ENCODE measurements at places on chromosomes 7 and 10.

DNA sequence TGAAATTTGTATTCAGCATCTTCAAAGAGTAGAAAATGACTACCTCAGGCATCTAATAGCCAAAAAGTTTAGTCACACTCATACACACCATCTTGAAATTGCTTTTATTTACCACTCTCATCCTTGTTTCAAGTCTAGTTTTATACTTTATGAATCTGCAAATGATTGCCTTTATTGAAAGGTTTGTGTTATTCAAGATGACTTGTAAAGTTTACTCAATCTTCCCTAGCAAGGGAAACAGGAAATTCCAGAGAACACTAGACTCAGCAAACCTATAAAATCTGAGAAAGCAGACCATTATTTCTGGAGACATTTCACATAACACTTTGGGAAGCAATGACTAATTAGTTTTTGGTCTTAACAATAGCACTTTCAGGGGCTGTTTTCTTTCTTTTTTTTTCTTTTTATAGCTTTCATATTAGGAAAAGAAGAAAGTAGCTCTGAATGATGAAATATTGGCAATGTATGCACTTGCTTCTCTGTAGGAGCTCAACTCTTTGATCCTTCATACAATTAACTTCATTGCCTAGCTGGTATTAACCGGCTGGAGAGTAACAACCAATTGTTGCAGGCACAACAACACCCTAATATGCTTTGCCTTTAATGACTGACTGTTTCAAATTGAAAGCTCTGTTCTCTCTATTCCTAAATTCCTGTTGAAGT is 68.9 kb upstream of the HDAC9 start:
- no peak for DNase-seq

DNA sequence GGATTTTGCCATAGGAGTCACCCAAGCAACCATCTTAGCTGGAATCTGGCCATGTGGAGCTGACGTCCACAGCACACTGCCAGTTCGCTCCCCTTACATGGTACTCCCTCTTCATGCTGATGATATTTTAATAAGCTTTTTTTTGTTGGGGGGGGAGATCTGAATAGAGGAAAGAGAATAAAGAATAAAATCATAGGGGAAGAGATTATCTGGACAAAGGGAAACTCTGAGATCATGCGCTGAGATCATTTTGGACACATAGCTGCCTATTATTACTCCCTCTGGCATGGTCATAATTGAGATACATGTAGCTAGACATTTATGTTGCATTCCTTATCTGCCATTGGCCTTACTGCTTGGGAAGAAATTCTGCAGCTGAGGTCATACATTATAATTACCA is 282.7 kb downstream of the HTR7 start:
- no peak for DNase-seq

- DNase-seq, result no peak
Measured at GRCh38 chr7:141709749-141710148, 1.6 kb downstream of the WEE2 start.

DNA sequence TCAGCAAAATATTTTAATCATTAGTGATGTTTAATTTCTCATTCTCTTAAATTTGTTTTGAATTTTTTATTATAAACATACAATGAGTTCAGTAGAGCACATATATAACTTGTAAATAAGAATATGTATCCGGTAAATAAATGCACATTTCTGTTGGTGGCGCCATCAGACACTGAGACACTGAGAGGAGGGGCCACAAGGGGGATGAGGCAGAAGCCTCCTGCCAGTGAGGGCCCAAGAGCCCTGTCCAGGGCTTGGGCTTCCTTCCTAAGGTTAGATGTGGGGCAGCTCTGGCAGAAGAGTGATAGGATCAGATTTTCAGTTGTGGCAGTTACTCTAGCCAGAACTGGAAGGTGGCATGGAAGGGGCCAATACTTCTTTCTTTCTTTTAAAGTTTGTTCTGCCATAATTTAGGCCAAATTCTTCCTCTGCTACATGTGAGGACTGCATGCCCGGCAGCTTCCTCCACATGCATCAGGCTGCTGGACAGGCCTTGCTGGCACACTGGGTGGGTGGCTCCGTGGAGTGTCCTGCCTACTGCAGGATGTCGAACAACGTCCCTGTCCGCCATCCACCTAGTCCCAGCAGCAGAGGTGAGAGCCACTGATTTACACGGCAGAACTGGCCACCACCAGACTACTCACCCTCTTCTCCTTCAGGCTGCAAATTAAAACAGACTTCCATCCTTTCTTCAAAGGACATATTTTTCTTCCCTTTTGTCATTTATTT is 13.2 kb downstream of the PTPRN2 start:
- DNase-seq, result no peak

DNA sequence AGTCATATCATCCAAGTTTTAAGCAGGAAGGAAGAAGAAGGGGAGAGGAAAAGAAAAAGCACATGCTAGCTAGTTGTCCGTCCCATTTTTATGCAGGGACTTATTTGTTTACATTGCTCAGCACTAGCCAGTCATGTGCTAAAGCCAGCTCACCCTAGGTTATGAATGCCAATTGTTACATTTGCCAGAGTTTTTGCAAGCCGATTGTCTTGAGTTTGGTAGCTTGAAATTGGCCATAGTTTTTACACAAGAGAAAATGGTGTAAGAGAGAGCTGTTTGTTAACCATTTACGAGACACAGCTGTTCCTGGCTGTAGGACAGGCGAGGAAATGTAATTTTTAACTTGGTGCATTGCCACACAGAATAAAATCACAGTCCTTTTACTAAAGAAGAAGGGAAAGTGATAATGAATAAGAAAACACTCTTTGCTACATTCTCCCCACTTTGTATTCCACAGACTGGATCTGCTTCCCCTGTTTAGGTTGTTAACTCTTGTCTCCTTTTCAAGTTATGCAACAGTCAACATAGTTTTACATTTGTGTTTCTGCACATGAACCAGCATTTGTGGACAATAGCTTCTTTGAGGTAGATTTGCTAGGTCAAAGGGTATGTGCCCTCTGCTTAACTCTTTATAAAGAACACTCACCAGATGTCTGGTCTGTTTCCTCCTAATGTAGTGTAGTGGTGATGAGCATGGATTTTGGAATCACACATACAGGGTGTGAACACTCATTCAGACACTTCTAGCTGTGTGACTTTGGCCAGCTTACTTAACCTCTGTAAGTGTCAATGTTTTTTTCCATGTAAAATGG is 357.2 kb downstream of the LRMDA start:
- DNase-seq, result no peak

GRCh38 chr7:148930335-148930734 is 46.2 kb upstream of the EZH2 start:
- no peak for DNase-seq

DNA sequence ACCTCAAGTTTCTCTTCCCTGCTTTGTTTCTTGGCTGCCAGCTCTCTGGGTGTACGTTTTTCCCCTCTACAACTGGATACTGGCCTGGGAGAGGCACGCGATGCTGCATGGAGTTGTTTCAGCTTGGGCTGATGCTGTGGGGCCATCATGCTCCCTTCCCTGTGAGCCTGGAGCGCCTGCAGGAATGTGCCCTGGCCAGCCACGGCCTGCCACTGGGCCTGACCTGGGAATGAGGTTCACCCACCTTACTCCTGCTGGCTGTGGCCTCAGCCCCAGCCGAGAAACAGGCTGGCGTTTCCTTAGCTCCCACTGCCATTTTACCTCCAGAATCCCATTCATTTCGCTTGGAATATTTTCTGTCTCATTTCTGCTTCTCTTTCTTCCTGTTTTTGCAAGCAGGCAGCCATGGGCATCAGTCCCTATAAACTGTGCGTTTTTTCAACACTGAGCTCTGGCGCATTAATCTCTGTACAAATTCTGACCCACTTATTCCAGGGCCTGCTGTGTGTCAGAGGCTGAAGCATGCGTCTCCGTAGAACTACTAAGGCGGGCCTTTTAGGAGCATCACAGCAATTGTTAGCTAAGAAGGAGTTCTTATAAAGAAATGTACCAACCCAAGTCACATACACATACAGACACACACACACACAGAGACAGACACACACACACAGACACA is 57.9 kb downstream of the GATA3 start:
- no peak for DNase-seq

- no peak for DNase-seq
Measured at GRCh38 chr7:142351145-142351544, 93.3 kb upstream of the PRSS58 start.

GRCh38 chr10:24884793-24885192 is 67.6 kb downstream of the PRTFDC1 start:
- DNase-seq, result no peak

- no peak for DNase-seq
Measured at GRCh38 chr10:90929179-90929578, 8.3 kb upstream of the ANKRD1 start.
